ENCODE measurements at places on chromosomes 16 and 17.

- no peak for DNase-seq
Measured at GRCh38 chr17:83149761-83150251, 70.4 kb downstream of the METRNL start.

GRCh38 chr17:39244600-39245570 is 19.1 kb upstream of the STAC2 start:
- peak; percentile 73 for DNase-seq

- no peak for DNase-seq
Measured at GRCh38 chr17:63140255-63140654, 174.2 kb downstream of the TANC2 start.

- no peak for DNase-seq
Measured at GRCh38 chr16:89320782-89321501, 103.4 kb downstream of the ZNF778 start.

- DNase-seq, result no peak
Measured at GRCh38 chr17:67476787-67477335, 99.8 kb downstream of the PITPNC1 start.

DNA sequence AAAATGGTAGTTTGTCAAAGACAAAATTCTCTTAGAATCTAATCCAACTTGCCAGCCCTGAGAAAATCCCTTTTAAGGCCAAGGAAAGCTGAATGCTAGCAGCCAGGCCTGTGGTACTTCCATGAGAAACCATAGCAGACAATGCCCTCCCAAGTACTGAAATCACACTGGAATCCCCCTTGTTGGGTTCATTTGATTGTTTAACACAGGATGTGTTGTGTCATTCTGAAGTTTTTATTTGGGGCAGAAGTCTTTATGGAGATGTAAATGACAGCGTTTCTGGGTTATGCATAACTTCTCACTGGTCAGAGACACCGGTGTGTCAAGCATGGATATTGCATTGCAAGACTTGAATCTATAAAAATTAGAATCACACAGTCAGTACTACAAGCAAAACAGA is 6.0 kb upstream of the ARL2BP start:
- no peak for DNase-seq

- no peak for DNase-seq
Measured at GRCh38 chr17:21014498-21014897, 28.3 kb downstream of the USP22 start.

DNA sequence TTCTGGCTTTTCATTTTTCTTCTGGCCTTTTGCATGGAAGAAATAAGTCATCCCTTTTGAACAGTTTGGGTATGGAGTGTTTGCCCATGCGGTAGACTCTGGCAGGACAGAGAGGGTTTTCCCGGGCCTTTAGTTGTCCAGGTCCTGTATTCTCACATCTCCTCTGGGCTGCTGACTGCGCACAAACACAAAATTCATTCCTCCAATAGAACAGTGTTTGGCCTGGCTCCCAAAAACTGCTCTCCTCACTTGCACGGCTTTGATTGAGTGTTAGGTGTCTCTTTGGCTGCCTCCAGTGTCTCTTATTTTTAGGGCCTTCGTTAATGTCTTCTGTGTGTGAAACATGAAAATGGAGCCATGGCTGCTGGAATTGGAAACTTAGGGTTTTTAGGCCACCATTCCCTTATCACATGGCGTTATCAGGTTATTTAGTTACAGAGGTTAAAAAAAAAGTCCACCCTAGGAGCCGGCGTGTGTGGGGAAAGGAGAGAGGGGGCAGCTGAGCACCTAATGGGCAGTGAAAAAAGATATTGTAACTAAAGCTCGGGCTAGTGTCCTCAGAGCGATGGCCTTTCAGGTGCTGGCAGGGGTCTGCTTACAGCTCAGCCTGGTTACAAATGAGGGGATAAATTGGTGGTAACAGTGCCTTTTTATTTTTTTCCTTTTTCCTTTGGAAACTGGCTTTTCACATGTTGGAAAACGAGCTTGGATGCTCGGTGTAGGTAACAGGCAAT is 47.3 kb downstream of the PRKCA start:
- no peak for DNase-seq

DNA sequence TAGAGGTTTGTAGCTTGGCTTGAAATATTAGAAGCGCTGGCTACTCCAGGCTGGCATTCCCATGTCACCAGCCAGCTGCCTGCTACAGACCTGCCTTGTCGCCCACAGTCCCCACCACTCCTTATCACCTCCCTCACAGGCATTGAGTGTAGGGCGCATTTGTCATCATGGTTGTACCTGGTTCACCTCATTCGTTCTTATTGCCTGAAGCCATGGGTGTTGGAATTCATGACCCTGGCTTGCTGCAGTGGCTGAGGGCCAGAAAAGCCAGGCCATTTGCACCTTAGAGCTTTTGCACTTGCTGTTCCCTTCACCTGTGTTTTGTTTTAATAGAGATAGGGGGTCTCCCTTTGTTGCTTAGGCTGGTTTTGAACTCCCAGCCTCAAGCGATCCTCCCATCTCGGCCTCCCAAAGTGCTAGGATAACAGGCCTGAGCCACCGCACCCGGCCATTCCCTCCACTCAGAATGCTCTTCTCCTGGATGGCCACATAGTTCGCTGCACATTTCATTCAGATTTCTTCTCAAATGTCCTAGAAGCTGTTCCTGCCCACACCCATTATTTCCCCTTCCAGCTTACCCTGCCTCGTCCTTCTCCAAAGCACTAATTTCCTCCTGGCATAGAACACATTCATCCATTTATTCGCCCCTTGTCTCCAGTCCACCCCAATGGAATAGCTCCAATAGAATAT is 97.6 kb downstream of the C16orf78 start:
- no peak for DNase-seq

DNA sequence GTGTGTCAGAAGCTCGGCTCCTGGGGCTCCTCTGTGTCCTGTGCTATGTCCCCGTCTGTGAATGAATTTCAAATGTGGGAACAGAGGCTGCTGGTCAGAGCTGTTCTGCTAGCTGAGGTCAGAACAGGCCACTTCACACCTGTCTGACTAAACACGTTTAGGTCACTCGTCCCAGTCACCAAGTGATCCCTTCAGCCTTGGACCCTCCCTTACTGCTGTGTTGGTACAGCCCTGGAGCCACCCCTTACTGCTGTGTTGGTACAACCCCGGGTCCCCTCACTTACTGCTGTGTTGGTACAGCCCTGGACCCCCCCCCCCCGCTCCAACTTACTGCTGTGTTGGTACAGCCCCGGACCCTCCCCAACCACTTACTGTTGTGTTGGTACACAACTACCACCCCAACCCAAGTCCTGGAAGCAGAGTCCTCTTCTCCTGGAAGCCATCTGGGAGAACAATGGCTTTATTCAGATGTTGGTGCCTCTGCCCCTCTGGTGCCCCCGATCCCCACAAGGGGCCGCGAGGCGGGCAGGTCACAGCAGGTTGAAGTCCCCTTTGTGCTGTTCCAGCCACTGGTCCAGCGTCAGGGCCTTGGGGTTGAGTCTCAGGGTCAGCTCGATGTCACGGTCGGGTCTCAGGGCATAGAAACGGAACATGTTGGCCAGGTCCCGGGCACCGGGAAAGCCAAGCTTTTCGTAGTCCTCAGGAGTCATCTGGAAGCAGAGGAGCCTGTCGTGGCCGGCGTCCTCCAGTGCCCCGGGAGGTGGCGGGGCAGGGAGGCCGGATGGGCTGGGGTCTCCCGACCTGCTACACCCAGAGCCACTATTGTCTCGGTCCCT is 13.0 kb downstream of the NMRAL1 start:
- DNase-seq, result peak; percentile 21

DNA sequence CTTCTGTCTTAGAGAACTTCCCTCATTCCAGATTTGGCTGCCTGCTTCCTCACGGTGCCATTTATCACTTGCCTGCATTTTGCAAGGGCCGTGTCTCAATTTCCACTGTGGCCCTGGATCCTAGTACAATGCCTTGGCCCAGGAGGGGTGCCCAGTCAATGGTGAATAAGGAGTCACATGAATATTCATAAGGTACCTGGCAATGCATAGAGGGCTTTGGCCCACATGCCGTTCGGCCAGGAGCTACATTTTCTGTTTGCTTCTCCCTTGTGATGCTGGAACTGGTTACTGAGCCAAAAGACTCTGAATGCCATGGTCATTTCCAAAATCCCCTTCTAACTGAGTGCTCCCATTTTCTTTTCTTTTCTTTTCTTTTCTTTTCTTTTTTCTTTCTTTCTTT is 4.8 kb upstream of the PIRT start:
- no peak for DNase-seq

- no peak for DNase-seq
Measured at GRCh38 chr17:35188111-35188510, 6.1 kb downstream of the SLC35G3 start.

- peak; percentile 60 for DNase-seq
Measured at GRCh38 chr16:88812513-88813268, 963 bp upstream of the APRT start.

- DNase-seq, result peak; percentile 62
Measured at GRCh38 chr17:27602721-27603420, 28.1 kb upstream of the LGALS9 start.

GRCh38 chr17:51391982-51392654 is 131.8 kb downstream of the UTP18 start:
- no peak for DNase-seq

GRCh38 chr17:48236681-48237134 is 129.1 kb downstream of the SNX11 start:
- DNase-seq, result peak; percentile 92

GRCh38 chr17:40707745-40708144 is 4.2 kb upstream of the KRT24 start:
- DNase-seq, result no peak
